ENCODE measurements at places on chromosomes 11 and 22. TPM values are rescaled to one million over a fixed set of nuclear protein-coding genes. Genes with fewer than 3 reads are reported as not detected.
A peak's percentile ranks its signal among the peaks of the same experiment; 100 is the strongest.

DNA sequence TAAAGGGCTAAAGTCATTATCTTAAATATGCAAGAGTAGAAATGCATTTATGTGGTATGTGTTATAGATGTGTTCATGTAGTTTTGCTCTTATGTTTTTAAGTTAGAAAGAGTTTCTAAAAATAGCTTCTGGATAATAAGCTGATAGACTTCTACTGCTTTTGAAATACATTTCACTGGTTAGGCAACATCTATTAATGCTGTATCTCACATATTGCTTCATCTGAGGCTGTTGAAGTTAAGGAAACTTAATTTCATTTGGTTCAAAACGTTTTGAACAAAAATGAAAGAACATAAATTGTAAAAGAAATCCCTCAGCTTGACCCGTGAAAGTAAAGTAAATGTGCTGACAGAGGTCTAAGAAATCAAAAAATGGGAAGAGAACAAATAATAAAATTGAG is 164.0 kb upstream of the CTSC start:
- no peak for DNase-seq

DNA sequence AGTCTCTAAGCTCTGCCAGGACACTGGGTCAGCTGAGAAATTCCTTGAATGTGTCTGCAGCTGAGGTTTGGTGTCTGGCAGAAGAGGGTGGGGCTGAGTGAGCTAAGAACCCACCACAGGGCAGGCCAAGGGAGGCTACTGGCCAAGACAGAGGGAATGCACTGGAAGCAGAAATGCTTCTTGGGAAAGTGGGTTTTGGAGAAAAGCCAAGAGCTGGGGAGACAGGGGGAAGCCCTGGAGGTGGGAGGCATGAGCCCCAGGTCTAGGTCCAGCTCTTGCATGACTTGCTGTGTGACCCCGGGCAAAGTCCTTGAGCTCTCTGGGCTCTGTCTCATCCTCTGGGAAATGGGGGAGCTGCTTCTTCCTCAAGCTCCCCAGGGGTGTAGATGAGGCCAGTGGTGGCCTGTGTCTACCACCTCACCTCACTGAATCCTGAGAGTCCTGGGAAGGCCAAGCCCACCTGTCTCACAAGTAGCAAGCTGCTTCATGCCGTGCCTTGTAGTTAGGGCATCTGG is 2.3 kb downstream of the MMP11 start:
- DNase-seq, result peak; percentile 51

- no peak for DNase-seq
Observed at GRCh38 chr11:30608534-30608933, 22.4 kb upstream of the MPPED2 start.

DNA sequence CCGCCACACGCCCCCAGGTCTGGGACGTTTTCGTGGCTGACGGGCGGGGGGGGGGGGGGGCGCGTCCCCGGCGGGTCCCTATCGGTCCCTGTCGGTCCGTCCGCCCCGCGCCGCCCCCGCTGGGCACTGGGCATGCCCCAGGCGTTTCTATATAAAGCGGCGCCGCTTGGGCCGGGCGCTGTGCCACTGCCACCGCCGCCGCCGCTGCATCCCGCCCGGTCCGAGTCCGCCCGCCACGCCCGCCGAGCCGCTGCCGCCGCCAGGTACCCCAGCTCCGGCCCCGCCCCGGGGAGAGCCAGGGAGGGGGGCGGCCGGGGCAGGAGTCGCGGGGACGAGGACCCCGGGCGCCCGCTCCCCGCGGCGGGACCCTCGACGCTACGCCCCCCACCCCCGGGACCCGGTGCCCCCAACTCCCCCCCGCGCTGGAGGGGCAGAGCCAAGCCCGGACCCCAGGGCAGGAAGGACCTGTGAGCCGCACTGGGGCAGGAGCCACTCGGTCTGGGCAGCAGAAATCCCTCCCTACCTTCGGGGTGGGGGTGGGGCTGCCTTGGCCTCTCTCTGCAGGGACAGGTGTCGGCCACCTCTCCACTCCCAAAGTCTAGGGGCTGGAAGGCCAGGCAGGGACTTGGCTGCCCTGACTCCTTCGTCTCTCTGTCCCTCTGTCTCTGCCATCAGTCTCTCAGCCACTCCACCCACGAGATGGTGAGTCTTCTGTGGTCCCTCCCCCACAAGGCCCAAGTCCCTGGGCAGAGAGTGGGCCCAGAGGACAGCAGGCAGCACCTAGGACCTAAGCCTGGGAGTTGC is at the start of gene CARNS1:
Gene CARNS1, plus strand, starts transcription at position 178 of the 804 bp plus-strand sequence. Its CDS starts 522 bp downstream, at position 700.
- peak; percentile 40 for DNase-seq

- DNase-seq, result no peak
Observed at GRCh38 chr11:20042045-20042639, 118.1 kb downstream of the DBX1 start.

DNA sequence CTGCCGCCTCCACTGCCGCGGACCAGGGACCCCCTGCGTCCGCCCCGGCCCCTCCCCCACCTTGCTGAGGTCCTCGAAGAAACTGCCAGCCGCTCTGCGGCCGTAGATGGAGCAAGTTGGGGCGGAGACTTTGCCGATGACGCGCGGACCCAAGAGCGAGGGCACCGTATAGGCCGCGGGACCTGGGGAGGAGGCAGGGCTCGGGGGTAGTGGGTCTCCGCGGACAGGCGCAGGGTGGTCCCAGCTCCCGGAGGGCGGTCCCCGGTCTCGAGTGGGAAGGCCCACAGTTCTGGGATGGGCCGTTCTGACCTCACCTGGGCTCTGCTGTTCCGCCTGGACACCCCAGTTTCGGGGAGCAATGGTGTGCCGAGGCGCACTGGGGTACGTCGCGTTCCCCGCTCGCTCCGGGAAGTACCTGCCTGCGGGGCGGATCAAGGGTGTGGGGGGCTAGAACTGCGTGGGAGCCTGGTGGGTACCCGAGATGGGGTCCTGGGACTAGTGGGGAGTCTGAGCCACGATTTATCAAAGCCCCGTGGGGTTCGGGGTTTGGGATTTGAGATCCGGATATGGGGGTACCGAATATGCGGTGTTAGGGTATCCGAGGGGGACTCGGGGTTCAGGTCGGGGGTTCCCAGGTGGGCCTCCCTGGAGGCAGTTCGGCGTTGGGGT is 1.2 kb upstream of the TYMP start:
- DNase-seq, result peak; percentile 91

DNA sequence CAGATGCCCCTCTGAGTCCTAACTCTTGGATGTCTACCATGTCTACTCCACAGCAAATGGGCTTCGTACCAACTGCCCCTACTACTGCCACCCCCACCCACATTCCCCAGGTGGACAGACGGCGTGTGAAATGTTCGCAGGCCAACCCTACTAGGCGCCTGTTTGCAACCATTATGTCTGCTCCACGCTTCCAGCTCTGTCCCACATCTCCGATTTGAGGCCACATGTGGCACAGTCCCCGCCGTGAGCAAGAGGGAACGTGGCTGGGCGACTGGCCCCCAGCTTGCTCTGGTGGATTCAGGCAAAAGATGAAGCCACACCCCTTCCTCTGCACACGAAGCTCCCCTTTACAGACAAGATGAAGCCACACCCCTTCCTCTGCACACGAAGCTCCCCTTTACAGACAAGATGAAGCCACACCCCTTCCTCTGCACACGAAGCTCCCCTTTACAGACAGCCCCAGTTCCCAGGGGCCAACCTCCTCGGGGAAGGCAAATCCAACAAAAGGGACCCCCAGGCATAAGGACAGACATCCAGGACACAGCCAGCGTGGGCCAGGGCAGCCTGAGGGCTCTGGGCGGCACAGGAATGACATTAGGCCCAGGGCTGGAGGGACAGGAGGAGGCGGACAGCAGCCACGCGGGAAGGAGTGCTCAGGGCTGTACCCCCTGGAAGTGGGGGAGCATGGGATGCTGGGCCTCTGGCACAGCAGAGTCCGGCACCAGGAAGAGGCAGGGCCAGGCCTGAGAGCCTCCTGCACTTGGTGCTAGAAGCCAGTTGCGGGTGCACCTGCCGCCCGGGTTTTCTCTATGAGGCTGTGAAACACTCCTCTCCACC is 106.2 kb downstream of the SHANK2 start:
- no peak for DNase-seq

Gene ANO9
- total RNA-seq, result 21.2 TPM

- no peak for DNase-seq
Observed at GRCh38 chr11:13692172-13692571, 23.7 kb downstream of the FAR1 start.

DNA sequence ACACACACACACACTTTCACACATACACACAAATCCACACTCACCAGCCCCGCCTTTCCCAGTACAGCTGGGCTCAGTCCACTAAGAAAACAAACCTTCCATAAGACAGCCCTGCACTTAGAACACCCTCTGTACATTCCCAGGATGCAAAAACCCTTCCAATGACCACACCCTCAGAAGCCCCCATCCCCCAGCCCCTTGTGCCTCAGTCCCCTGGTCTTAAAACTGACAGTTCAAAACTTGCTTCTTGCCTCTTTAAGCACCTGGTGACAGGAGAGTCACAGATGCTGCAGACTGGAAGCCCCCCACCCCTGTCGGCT is 23.0 kb downstream of the APLNR start:
- peak; percentile 17 for DNase-seq

- no peak for DNase-seq
Observed at GRCh38 chr11:122322329-122322728, 206.3 kb upstream of the BLID start.

DNA sequence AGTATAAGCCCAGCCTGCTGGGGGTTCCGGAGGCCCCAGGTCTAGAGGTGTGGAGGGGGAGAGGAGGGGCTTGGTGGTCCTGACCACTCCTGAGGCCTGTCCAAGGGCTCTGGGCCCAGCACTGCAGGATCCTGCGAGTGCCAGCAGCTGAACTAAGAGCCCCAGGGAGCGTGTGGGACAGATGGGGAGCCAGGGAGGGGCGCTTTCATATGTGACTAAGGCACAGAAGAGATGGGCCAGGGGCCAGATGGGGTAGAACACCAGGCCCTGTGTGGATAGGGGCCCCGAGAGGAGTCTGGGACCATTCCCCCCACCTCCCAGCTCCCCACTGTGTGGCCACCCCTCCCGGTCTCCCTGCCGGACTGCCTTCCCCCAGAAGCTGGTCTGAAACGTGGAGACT is 18.4 kb downstream of the MAFF start:
- DNase-seq, result no peak

DNA sequence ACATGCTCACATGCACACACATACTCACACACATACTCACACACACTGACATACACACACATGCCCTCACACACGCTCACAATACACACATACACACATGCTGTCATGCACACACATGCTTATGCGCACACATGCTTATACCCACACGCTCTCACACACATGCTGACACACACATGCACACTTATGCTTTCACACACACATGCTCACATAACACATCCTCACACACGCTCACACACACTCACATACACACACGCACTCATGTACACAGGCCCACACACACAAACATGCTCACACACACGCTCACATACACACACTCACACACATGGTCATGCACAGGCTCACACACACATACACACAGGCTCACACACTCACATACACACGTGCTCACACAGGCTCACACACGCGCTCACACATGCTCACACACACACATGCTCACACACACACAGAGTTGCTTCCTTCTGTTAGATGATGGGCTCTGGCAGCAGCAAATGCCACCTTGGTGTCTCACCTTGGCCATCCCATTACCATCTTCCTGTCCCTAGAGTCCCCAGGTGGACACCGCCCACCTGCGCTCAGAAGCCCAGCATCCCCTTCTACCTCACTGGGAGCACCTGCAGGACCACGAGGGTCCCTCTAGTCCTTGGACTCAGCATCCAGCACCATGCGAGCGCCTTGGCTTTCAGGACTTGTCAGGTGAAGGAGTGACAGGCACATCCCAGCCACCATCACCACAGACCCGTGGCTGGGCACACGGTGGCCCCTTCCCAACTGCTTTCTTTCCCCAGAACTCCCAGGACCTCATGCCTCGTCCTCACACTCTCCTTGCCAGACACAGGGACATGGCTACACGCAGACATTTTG is 44.9 kb upstream of the CCND1 start:
- no peak for DNase-seq

Gene CENPM
- 8.1 TPM for total RNA-seq

- DNase-seq, result peak; percentile 23
Observed at GRCh38 chr11:34719303-34719848, 98.5 kb downstream of the EHF start.

Gene GRAP2
- total RNA-seq, result not detected

GRCh38 chr22:24026733-24027132 is 15.6 kb downstream of the CABIN1 start:
- no peak for DNase-seq

DNA sequence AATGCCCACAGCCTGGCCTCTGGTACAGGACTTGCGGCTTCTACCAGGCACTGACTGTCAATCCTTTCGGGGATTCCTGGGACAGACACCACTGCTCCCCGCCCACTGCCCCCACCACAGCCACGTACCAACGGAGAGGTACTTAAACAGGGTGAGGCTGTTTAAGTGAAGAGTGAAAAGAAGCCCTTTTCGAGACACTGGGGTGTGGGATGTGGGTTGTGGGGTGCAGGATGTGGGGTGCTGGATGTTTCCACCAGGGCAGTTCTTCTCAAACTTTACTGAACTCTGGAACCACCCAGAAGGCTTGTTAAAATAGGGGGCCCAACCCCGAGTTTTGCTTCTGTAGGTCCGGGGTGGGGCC is 34.2 kb upstream of the PRR5 start:
- no peak for DNase-seq

GRCh38 chr22:17777005-17777716 is 2.9 kb upstream of the BID start:
- DNase-seq, result no peak

Gene TRIM6
- total RNA-seq, result 6.6 TPM

Gene PYGM
- total RNA-seq, result 1.9 TPM

DNA sequence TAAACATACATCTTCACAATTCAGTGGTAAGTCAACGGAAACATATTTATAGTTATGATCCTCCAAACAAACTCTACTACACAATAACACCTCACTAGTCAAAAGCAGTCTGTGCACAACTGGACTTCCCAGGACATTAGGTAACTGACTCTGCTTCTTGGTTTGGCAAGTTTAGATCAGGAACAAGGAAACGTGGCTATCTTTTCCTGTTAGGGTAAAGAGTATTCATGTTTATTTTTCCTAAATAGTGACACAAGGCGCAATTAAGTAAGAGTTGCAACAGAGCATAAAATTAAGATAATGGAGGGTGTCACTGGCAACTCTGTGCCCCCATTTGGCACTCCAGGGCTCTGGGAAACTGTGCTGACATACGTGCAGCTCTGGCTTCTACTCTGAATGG is 70.2 kb upstream of the TP53AIP1 start:
- DNase-seq, result no peak

GRCh38 chr11:124717421-124717785 is 22.3 kb upstream of the NRGN start:
- DNase-seq, result no peak

DNA sequence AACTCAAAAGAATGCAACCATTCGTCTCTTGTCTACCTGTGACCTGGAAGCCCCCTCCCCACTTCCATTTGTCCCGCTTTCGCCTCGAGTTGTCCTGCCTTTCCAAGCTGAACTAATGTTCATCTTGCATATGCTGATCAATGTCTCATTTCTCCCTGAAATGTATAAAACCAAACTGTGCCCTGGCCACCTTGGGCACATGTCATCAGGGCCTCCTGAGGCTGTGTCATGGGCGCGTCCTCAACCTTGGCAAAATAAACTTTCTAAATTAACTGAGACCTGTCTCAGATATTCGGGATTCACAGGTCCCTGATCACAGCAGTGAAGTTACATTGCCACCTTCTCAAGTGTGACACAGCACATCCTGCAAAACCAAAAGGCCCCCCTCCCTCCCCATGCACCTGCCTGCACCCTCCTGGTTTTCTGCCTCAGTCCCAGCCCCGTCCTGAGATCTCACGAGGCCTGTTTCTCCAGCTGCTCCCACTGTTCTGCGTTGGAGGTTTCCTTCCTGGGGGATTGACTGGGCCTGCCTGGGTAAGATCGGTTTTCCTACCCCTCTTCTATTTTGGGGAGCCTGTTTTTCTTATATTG is 1328.7 kb downstream of the TBC1D22A start:
- DNase-seq, result no peak

All from hepatocyte (in vitro differentiated cells).